ENCODE measurements at places on chromosomes 5 and 9. TPM values are rescaled to one million over a fixed set of nuclear protein-coding genes. Genes with fewer than 3 reads are reported as not detected.

DNA sequence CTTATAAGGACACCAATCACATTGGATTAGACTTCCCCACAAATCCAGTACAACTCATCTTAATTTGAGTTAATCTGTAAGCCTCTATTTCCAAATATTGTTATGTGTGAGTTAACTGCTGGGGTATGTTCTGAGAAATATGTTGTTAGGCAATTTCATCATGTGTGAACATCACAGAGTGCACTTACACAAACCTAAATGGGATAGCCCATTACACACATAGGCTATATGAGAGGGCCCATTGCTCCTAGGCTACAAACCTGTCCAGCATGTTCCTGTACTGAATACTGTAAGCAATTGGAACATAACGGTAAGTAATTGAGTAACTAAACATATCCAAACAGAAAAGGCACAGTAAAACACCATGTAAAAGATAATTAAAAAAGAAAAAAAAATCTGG is 19.1 kb upstream of the ARSI start:
- DNase-seq: no peak

DNA sequence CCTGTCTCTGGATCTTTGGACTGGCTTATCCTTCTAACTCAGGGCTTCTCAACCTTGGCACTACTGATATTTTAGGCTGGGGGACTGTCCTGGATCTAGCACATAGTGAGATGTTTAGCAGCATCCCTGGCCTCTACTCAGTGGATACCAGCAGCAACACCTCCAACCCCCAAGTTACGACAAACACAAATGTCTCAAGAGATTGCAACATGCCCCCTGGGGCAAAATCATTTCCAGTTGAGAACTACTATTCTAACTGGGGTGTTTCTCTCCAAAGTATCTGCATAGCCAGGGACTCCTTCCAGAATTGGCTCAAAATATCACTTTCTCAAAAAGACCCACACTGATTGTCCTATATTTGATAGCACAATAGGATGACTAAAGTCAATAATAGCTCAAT is 7.2 kb upstream of the TLR4 start:
- DNase-seq: no peak

SPATA31C1 gene
- total RNA-seq: not detected

- DNase-seq: no peak
These were observed 42.7 kb downstream of the SV2C start for GRCh38 chr5:76125888-76126287.

GRCh38 chr5:134053840-134054338 is 49.1 kb upstream of the VDAC1 start:
- DNase-seq: no peak

DNA sequence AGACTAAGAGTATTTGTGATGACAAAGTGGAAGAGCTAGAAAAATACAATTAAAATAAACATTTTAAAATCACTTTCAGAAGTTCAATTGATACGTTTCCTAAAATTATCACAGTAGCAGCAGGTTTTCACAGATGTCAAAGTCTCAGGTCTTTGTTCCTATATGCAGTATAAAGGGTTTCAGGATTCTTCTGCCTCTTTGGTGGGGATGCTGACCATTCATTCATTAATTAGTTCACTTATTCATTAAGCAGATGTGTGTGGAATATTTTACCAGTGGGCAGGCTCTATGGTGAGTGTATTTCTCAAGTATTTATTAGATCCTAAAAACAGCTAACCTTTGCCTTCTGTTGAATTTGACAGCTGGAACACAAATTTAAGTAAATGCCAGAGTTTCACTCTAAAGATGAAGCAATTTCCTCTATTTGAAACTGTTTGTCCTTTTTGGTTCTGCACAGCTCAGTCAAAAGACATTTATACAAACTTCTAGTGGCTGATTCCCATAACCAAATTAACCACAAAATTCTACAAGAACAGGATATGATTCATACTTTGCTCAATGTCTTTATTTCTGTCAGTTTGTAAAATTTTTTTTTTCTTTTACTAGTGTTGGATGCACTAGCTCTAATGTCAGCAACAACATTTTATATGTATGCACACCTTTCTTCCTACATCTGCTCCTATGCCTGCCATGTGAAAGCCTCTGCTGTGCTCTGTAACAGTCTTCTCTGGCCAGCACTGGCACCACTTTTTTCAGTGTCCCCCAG is 75.9 kb upstream of the PRR16 start:
- DNase-seq: no peak

GRCh38 chr5:83003791-83004190 is 73.4 kb downstream of the TMEM167A start:
- no peak for DNase-seq

GRCh38 chr9:20659474-20659967 is 24.5 kb upstream of the FOCAD start:
- DNase-seq: no peak

GRCh38 chr5:146199176-146199815 is 4.1 kb upstream of the RBM27 start:
- DNase-seq: no peak

- DNase-seq: no peak
These were observed 71.2 kb upstream of the PARP8 start for GRCh38 chr5:50595199-50595598.

GRCh38 chr9:137580209-137580953 is 1.7 kb upstream of the DPH7 start:
- DNase-seq: no peak

ELOVL7 gene
- total RNA-seq: 0.68 TPM

All from activated T-helper 2 cell treated with anti-CD3 and anti-CD28 coated beads, Interferon-gamma antibody, Interleukin-2, Interleukin-4, amounts not matched to agents 10 μg/mL and 5 μg/mL and 100 μg/mL, durations not matched to agents 14 hours and 24 hours and 36 hours (primary cell).